ENCODE measurements at places on chromosomes 13 and 19.

GRCh38 chr19:15299568-15300409 lies 32.5 kb downstream of the BRD4 start:
- no peak for DNase-seq

GRCh38 chr13:114299604-114300305 lies 14.5 kb upstream of the CHAMP1 start:
- no peak for DNase-seq

- no peak for DNase-seq
Measured at GRCh38 chr13:49371943-49372613, 71.8 kb downstream of the CAB39L start.

GRCh38 chr19:7645163-7645562 lies 8.3 kb downstream of the STXBP2 start:
- DNase-seq, result no peak

DNA sequence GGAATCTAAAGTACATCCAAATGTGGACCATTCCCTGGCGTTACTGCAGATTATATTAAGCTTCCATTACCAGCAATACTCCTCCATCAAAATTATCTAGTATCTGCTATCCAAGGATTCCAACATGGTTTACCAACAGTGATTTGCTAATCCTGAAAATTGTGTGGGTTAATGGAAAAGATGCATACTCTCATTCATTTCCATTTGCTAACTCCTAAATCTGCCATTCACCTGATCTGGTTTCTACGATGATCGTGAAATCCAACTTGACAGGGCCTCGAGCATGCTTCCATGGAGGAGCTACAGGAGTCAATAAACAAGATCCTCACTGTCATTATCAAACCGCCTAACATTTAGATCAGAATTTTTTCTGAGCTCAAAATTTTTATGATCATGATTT lies 121.0 kb downstream of the RGCC start:
- no peak for DNase-seq

DNA sequence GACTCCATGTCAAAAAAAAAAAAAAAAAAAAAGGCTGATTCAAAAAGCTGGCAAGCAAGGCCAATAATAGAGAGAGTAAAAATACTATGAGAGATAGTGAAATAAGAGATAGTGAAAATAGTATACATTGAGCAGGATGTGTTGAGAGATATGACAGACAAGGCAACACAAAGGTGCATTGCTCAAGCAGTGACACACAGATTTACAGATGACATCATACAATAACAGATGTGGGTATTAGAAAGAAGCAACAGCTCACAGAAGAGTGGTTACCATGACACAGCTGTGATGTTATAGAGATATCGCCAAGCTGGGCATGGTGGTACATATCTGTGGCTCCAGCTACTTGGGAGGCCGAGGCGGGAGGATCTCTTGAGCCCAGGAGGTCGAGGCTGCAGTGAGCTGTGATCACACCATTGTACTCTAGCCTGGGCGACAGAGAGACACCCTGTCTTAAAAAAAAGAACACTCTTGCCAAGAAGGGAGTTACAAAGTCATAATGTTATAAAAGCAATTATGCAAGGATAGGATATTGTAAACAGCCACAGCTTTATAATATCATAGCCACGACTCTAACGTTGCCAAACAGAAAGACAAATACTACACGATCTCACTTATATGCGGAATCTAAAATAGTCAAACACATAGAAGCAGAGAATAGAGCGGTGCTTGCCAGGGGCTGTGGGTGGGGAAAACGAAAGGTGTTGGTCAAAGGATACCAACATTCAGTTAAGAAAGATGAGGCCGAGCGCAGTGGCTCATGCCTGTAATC lies 10.3 kb downstream of the TNFSF9 start:
- no peak for DNase-seq

DNA sequence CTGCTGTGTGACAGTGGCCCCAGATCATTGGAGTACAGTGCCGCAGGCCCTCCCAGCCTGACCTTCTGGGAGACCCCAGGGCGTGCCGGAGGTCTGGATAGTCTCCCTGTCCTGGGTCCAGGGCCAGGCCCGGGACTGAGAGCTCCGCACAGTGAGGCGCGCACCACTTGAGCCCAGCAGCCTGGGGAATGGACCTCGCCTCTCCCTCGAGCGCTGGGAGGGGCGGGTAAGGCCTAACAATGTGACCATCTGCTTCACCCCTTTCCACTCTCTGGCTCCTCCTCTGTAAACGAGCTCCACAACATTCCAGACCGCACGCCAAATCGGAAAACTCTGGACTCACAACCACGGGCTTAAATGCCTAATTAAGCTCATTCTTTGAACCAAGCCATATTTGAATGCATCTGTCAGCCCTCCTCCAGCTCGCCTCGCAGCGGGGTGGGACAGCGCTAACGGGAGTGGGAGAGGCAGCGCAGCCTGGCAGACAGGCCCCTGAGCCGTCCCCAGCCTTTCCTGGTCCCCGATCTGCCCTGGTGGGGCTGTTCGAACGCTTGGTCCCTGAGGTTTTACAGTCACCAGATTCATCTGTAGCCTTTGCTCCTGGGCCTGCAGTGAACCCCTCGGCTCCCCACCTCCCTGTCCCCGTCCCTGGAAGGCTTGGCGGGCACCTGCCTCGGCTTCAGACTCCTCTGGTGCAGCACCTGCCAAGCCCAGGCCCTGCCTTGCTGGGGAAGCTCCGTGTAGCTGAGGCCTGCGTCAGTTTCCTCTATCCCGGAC lies 120.7 kb upstream of the VSTM2B start:
- DNase-seq, result no peak

- DNase-seq, result no peak
Measured at GRCh38 chr13:110280985-110281688, 25.8 kb downstream of the COL4A1 start.

- no peak for DNase-seq
Measured at GRCh38 chr13:112052213-112052612, 14.7 kb upstream of the SOX1 start.

DNA sequence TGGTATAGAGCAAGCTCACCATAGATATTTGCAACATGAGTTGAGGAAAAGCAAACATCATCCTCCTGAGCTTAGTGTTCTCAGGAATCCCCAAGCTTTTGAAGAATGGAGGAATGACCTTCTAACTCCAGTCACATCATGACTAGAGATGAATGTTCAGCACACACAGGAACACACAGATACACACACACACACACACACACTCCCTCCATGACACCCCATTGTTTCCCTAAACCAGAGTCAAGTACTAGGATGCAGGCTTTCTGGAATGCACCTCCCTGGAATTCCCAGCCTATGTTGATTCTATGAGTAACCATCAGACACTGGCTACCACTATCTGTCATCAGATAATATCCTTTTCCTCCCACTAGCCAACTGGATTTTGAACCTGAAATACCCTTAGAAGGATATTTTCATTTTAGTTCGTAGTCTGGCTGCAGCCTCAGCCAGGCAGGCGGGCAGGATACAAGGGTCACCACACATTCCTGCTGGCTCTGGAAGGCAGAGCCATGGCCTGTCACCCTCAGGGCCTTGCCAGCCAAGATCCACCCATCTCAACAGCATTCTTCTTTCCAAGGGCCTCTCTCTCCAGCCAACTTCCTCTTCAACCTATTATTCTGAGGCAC lies 162.4 kb downstream of the FOXO1 start:
- no peak for DNase-seq

DNA sequence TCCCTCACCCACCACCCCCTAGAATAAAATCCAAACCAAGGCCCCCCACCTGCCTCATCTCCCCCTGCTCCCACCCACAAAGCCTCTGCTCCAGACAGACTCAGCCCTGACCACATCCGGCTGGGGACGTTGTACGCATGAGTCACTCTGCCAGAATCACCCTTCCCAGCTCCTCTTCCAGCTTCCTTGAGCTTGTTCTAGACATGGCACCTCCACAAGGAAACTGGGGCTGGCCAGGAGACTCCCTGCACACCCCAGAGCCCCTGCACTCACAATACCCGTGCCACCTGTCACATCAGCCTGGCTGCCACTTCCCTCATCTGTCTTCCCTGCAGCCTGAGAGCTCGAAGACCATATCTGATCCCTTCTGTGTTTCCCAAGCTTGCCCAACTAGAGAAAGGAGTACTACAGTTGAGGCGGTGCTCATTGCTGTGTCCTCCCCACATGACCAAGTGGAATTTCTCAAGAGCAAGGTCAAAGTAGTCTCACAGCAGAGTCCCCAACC lies 9.7 kb downstream of the DEDD2 start:
- DNase-seq, result no peak

DNA sequence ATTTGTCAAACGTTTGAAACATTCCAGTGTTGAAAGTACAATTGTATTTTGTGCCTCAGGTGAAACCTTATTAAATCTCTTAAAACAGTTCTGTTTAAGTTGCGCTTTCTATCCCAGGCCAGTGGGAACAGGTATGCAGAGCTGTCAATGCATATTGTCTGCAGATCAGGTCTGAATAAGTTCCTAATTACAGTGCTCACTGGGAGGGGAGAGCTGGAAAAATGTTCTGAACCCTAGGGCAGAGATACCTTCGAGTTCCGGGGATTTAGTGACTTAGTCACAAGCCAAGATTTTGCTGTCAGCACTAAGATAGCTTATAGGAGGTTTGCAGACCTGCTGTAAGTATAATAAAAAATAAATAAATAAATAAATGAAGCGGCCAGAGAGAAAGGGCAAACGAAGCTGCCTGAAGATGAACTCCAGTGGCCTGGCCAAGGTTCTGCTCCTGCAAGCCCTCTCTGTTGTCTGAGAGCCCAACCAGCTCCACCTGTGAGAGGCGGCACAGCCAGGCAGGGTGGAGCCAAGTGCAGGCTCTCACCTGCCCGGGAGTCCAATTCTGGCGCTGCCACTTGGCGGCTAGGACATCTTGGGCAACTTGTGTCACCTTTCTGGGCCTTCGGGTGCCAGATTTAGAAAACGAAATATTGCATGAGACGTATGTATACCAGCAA lies 97.9 kb upstream of the SLC7A1 start:
- DNase-seq, result no peak

DNA sequence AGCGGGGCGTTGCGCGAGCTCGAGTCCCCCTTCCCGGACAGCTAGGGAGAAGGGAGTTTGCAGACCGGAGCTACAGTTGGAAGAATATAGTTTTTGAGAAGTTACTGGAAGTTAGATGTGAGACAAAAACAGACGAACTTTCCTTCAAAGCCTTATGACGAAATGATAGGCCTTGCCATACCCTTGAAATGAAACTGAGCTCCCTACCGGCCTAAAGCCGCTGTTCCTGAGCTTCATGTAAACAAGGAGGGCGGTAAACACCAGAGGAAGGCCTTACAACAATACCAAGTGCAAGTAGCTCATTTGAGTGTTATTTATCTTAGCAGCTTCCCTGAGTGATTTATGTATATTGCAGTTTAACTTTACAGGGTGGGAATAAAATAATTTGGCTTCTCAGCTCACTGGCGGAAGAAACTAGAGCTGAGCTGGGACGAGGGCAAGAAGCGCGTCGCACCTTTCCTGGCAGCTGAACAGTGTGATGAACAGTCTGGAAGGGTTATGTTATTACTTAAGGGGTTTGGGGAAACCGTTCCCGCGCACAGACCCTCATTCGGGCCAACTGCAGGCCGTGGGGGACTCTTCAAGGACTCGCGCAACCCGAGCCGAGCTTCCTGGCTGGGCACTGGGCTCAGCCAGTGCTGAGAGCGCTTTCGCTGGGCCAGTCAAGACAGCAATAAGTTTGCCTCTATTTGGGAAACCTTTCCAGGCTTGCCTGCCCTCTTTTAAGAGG lies 111.2 kb downstream of the KCNRG start:
- DNase-seq, result no peak

GRCh38 chr13:100534147-100534843 lies 54.3 kb downstream of the GGACT start:
- no peak for DNase-seq

GRCh38 chr19:33375837-33376159 lies 2.3 kb downstream of the CEBPG start:
- no peak for DNase-seq

DNA sequence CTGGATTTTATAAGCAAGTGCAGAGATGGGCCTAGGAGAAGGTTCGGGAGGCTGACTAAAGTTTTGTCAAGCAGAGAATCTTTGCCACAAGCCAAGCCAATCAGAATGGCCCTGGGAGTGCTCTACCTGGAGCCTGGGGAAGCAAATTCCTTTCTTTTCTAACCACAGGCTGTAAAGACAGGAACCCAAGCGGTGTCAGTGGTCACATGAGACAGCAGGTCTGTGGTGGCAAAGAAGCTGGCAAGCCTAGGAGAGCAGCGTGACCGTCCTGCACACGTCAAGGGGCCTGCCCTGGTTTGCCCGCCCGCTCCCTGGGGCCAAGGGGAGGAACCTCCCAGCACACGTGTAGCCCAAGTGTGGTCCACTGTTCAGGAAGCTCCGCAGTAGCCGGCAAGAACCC lies 90.8 kb downstream of the IPO5 start:
- no peak for DNase-seq

GRCh38 chr19:5993648-5994358 lies 15.9 kb upstream of the RANBP3 start:
- no peak for DNase-seq

- DNase-seq, result no peak
Measured at GRCh38 chr13:26677156-26677555, 83.4 kb downstream of the GPR12 start.

DNA sequence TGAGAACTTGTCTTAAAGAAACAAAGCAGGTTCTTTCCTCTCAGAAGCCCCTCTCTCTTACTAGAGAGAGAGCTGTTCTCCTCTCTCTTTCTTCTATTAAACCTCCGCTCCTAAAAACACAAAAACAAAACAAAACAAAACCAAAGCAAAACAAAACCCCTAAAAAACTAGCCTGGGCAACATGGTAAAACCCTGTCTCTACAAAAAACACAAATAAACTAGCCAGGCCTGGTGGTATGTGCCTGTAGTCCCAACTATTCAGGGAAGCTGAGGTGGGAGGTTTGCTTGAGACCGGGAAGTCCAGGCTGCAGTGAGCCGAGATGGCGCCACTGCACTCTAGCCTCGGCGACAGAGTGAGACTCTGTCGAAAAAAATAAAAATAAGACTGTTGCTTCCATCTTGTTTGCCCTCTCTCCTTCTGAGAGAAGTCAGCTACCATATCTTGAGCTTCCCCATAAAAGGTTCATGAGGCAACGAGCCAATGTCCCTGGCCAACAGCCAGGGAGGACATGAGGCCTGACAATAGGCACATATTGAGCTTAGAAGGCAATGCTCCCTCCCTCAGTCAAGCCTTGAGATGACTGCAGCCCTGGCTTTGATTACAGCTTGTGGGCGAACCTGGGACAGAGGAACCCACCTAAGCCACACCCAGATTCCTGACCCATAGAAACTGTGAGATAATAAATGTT lies 17.5 kb upstream of the FLT3 start:
- no peak for DNase-seq

GRCh38 chr19:10433131-10433536 lies 12.8 kb downstream of the PDE4A start:
- DNase-seq, result no peak
